ENCODE measurements at places on chromosomes 5 and 9.

GRCh38 chr9:133709015-133709611 lies 29.0 kb downstream of the SARDH start:
- DNase-seq = no peak

DNA sequence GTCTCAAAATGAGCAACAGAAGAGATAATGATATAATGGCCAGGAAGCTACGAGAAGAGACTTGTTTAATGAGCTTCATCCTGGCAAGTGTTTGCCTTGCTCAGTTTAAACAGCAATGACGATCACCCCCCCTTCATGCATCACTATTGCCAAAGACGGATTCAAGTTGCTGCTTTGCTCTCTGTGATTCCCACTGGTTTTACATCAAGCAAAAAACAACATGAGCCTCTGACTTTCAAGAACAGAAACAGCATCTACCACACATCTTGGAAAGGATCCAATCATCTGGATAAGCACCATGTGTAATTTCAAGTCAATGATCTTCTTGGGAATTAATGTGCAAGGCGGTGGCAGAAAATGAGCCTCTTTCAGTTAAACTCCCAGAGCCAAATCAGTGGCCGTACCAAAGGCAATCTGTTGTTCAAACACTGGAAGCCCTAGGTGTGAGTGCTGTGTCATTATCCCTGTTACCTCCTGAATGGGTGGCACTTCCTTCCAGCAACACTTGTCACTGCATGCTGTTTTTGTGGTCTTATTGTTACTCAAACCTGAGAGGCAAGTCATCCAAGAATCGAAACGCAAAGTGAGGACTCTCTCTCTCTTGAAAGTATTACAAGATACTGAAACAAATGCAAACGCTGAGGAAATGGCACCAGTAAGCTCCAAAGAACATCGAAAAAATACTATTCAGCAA lies 72.8 kb downstream of the MED27 start:
- no peak for DNase-seq

GRCh38 chr5:157554179-157555036 lies 21.2 kb downstream of the ADAM19 start:
- no peak for DNase-seq

GRCh38 chr9:136529516-136530460 lies 16.1 kb downstream of the NOTCH1 start:
- no peak for DNase-seq

GRCh38 chr5:14108170-14108996 lies 34.8 kb upstream of the TRIO start:
- no peak for DNase-seq

- DNase-seq = no peak
These were observed 183.7 kb downstream of the TAF11L14 start for GRCh38 chr5:17817990-17818389.

DNA sequence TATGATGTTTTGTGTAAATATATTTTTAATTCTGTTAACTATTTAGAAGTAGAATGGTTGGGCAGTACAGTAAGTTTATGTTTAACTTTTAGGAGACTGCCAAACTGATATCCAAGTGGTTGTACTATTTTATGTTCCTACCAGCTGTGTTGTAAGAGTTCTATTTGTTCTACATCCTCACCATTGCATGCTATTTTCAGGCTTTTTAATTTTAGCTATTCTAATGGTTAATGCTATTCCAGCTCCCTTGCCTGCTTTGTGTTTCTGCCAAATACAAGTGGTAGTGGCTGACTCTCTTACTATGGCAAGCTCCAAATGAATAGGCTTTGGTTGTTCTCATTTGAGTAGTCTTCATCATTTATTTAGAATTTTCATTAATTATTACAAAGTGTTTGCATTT lies 476.4 kb downstream of the KIF4B start:
- DNase-seq = no peak

DNA sequence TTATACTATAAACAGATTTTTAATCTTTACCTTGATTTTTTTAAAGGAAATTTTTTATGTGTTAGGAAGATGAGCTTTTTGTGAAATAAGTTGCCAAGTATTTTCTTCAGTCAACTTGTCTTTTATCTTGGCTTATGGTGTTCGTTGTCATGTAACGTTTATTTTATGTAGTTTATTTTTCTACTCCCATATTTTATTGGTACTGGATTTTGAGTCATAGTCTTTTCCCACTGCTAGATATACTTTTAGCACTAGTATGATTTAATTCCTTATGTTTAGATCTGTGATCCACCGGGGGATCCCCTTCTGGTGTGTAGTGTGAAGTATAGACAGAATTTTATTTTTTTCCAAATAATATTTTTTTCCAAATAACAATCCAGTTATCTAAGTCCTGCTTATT lies 54.2 kb downstream of the DENND4C start:
- no peak for DNase-seq

DNA sequence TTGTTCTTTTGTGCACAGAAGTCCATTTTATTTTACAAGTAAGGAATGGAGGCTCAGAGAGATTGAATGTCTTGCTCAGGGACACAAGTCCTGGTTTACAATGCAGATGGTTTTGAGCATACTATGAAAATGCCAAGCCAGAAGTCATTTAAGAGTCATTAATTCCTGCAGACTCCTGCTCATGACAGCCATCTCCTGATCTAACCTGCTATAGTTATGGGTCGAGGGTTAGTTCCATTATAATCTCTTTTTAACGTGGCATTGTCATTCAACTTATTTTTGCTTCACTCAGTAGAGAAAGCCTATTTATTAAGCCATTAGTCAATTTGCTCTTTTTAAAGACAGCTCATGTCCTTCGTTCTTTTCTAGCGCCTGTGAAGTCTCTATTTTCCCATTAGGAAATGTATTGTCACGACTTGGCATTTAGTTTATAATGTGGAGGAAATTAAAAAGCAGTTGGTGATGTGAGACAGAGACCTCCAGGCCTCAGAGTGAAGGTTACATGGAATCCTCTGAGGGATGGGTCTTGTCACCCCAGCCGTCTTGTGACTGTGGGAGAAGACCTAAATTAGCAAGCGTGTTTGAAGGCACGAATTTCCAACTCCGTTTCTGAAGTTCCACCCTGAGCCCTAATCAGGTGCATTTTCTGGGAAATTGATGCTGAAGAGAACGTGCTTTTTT lies 84.1 kb downstream of the ACTBL2 start:
- no peak for DNase-seq

DNA sequence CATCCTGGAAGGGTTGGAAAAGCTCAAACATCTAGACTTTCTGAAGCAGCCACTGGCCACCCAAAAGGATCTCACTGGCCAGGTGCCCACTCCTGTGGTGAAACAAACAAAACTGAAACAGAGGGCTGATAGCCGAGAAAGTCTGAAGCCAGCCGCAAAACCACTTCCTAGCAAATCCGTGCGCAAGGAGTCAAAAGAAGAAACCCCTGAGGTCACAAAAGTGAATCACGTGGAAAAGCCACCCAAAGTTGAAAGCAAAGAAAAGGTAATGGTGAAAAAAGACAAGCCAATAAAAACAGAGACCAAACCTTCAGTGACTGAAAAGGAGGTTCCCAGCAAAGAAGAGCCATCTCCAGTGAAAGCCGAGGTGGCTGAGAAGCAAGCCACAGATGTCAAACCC lies 87.6 kb downstream of the MAP1B start:
- no peak for DNase-seq

GRCh38 chr9:15354713-15355112 lies 47.7 kb upstream of the TTC39B start:
- no peak for DNase-seq

- DNase-seq = no peak
These were observed 268.1 kb downstream of the EFNA5 start for GRCh38 chr5:107402434-107403227.

DNA sequence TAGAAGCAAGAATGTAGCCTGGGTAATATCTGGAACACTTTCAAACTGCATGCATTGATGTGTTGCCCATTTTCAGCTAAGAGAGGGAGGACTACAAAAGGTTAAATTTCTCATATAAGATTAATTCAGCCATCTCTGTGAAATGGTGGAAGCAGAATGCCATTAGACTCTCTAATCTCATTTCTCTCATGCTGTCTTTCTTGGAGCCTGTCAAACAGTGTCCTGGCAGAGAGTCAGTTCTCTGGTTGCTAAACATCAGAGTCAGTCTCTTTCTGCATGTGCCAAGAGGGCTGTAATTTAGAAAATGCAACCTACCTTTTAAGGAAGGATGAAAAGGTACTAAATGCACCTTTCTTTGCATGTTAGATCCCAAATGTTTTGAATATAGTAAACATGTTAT lies 910 bp upstream of the GARNL3 start:
- no peak for DNase-seq

DNA sequence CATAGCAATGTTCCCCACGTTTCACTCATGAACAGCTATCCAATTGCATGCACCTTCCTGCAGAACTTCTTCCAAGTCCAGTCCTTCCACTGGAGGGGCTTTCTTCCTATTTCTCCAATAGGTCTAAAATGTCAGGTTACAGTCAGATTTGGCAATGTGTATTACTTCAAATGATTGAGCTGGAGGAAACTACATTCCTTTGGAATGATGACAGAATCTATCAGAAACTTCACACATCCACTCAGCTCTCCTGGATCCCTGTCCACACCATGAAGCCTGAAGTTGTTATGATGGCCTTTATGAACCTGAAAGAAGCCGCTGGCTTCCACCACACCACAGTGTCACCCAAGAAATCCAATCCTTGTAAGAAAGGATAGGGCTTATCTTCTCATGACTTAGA lies 32.2 kb downstream of the FBXW2 start:
- DNase-seq = no peak

GRCh38 chr5:76874088-76874581 lies 24.3 kb downstream of the S100Z start:
- DNase-seq = no peak

DNA sequence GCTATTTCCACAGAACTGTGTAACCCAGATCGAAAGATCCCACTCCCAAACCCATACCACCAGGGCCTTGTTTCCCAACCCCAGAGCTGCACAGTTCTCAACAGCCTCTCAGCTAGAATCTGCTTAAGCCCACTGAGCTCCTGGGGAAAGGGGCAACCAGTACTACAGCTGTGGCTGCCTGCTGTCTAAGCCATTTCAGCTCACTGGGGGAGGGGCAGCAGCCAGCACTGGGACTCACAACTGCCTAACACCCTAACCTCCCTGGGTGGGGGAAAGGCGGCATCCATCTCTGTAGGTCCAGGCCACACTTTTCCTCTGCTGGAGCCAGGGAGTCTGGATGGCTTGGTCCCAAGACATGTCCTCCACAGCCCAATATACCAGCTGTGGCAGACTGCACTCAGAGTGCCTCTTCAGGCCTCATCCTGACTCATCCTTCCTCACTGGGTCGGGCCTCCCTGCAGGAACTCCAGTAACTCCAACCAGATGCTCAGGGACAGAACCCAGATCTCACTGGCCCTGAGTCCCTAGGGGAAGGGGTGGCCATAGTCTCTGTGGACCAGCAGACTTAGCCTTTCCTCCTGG lies 241.4 kb downstream of the HINT1 start:
- DNase-seq = no peak

- DNase-seq = no peak
These were observed 32.8 kb downstream of the C5orf15 start for GRCh38 chr5:133935667-133935940.

GRCh38 chr9:1647776-1648175 lies 367.4 kb upstream of the SMARCA2 start:
- no peak for DNase-seq

DNA sequence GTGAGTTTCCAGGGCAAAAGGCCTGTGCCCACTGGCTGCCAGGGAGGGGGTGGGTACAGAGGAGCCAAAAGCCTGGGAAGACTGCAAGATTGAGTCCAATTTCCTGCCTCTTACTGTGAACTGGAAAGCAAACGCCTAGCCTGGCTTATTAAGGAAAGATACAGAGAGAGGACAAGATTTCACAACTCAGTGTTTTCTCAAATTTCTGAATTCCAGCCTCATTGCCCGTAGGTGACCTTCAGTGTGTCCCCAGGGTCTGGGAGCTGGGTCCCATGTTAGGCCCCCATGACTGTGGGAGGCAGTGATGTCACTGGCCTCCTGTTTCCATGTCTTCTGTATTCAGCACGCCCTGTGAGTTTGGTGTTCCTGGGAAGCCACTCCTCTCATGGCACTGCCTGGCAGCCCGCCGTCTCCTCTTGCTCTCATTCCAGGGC lies 60.6 kb upstream of the PTPN3 start:
- DNase-seq = no peak

DNA sequence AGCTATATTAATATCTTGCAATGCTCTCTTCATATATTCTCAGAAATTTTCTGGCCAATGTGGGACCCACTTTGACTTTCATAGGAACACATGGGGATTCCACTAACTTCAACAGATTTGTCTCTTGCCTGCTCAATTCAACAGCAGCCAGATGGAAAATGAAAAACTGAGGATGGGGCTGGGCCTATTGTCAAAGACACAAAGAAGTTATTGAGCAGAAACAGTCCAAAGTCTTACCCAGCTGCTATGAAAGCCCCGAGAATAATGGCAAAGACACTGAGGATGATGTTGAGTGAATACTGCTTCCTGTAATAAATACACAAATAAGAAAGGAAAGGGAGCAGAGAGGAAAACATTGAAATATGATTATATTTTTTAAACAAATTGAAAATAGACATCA lies 32.6 kb downstream of the SLC35D2 start:
- no peak for DNase-seq

- DNase-seq = no peak
These were observed 82.3 kb downstream of the SLC1A3 start for GRCh38 chr5:36688722-36689121.

DNA sequence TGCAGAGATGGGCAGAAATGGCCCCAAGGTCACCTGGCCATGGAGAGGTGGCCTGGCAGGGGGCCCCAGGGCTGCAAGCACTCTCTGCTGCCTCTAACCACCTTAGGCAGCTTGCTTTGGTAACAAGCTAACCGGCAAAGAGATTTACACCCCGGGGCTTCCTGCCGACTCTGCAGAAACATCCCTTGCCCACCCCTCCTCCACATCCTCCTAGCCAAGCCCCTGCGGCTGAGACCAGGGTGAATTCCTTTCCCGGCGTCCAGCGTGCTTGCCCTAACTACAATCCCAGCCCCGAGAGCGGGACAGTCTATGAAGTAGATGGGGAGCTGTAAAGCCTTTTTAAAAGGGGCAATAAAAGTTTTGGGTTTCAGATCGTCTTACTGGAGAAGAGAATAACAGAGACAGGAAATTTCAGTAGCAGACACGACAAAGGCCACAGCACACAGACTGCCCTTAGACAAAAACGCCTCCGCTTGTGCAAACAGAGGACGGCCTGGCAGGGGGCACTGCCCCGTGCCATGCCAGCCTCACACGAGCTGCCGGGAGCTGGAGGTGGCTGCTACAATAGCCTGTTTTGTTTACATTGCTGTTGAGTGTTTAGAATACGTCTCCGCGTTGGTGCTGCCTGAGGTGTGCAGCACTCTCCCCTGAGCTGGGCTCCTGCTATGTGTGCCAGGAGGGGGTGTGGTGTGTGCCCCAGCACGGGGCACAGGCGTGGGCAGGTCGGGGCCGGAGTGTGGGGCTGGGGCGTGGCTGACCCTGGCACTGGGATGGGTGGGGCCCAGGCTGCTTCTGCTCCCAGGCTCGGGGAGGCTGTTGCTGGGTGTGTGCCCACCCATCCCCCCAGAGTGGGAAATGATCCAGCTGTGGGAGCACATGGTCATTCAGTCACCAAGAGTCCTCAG lies 15.3 kb downstream of the MYMK start:
- DNase-seq = no peak

DNA sequence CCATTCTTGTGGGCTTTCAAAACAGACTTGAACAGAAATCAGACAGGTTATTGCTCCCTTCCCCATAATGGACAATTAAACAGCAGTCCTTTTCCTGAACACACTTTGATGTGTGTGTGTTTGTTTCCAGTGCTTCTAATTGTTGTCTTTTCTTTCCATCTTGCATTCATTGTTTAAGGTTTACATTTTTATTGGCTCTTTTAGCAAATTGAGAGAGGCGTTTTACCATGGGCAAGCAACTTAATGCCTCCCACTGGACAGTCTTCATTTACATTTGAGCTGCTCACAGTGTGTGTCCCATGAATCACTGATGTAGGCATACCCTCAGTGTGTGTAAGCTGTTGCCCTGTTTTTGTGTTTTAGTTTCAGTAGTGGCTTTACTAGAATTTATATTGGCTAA lies 25.0 kb downstream of the WDR36 start:
- no peak for DNase-seq
